Left colon (tissue), 2 donors: ENCODE measurements at places on chromosomes 4 and X.

DNA sequence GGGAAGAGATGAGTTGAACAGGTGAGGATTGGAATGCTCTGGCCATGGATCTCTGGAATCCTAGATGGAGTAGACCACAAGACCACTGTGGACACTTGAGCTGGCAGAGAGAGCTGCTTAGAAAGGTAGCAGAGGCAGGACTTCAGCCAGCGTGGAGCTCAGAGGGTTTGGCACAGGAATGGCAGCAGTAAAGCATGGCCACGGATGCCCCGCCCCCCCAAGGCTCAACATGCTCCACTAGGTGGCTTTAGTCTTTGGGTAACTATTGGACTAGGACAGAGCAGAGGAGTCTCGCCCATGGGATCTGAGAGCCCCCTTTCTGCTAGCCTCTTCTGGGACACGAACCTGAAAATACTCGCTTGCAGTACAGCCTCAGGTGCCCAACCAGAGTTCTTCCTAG is 150.1 kb upstream of the NEIL3 start:
- DNase-seq: no peak

- no peak for DNase-seq
Measured at GRCh38 chr4:109589605-109590004, 29.6 kb downstream of the MCUB start.

DNA sequence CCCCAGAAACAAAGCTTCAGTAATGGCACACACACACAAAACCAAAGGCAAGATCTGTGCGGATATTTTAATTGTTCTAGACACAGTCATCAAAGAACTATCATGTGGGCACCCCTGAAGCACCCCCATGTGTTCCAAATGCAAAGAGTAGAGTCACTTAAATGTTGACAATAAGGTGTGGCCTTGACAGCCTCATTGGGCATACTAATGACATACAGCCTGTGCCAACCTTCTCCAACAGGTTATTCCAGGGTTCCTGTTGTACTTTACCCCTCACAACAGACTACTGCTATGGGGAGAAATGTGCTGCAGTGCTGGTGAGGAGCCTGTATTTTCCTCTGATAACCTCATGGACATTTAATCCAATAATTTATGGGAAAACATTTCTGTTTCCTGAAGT is 29.8 kb upstream of the CT47C1 start:
- DNase-seq: no peak

DNA sequence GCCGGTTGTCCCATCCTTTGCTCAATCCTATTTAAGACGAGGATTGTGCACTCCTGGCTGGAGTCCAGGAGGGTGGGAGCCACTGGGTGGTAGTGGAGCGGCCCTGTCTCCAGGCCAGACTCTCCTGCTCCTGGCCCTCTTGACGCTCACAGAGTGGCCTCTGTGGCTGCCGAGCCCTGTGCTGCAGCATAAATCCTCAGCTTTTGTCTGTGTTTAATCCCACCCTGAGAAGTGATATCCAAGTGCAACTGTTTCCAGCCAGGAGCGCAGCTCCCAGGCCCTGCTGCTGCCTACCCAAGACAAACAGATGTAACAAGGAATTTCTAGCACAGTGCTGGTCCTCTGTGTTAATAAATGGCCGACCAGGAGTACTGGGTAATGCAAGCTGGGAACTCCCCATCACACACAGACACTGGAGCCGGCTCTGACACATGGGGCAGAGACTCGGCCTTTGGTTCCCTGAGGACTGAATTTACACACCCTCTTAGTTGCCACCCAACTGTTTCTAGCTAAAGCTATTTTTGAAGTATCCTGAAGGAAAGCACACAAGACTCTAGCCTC is 85.3 kb downstream of the GATB start:
- DNase-seq: no peak

DNA sequence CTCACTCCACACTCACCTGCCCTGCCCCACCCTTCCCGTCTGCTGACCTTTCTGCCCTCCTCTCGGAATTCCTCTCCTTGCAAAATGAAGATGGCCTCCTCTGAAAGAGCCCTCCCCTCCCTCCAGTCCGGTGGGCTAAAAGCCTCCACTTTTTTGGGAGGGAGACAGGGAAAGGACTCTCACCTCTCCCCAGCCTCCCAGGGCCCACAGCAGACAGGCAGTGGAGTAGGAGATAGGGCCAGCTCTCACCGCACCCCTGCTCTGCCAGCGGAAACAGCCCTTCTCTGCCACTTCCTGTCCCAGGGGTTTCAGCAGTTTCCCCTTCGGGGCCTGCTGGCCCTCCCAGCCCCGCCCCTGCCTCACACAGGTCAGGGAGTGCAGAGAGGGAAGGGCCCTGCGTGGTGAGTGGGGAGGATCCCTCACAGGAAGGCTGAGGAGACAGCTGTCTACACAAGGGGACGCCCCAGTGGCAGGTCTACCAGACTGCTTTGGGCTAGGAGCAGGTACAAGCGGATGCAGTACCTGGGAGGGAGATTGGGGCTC is 18.2 kb downstream of the ELF4 start:
- peak; percentile 85 for DNase-seq

DNA sequence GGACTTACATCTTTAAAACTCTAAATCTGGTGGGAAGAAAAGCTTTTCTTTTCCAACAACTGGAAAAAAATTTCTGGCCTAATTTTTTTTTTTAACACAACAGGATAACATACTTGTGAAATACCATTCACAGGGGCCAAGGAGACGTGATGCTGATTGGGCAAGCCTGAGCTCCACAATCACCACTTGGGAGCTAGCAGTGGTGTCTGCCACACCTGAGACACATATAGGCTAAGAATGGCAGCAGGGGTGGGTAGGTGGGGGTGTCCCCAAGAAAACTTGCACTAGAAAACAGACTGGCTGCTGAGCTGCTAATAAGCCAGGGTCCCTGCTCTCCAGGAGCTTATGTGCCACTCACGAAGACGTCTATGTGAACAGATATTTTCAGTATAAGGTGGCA is 5.6 kb upstream of the PKD2 start:
- DNase-seq: no peak

DNA sequence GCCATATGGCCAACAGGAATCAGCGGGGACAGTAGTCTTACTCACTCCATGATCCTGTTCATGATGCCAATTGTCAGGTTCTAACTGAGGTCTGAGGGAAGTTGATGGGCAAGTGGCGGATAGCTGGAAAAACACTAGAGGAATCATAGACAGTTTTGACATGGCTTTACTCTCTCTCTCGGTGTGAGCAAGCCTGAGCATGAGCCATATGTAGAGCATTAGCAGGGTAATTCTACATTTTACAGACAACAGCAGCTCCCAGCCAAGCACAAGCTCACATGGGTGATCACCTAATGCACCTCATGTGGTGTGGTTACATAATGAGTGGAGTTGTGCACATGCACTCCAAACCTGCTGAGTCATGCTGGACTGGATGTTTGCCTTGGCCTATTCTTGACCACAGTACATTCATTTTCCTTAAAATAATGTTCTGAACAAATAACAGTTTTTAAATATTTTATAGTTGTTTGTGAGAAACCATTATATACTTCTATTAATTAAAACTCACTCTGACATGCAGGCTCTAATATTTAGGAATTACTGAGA is 429.2 kb downstream of the GPAT3 start:
- DNase-seq: no peak

DNA sequence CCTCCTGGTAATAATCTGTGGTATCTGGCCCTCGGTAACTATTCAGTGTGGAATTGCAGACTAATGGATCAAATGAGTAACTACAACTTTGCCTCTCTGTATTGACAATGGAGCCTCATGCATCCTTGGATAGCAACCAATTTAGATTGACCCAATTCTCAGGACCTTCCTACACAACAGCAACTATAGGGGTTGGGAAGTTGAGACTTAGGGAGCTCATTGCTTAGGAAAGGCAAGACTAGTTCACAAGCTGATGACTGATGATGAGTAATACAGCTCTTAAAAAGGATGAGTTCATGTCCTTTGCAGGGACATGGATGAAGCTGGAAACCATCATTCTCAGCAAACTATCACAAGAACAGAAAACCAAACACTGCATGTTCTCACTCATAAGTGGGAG is 47.5 kb upstream of the KLHL13 start:
- DNase-seq: no peak

DNA sequence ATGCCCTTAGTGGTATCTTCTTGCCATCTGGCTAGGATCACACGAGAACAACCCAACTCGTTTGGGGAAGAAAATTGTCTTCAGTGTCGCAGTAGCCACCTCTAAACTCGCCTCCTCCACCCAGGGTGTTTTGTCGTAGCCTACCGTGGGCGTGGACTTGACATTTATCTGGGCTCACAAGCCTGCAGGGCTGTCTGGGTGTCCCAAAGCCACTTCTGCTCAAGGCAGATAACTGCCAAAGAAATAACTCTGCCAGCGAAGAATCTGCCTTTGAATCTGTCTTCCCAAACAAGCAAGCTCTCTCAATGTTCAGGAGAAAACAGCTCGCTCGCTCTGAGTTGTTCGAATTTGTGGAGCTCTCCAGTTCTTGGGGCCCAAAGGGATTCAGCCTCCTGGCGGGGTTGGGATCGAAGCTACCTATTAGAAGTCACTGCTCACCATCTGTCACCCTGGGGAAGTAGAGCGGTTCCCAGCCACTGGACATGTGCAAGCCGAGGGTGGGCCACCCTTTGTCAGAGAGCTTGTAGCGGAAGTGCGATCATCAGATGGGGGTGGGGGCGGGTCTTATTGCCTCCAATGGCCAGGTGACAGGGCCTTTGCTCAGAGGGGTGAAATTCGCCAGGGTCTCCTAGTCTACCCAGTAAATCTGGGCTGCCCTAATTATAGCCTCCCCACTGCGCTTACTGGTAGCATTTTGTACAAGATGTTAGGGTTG is 14.8 kb downstream of the BLOC1S4 start:
- peak; percentile 16 for DNase-seq

DNA sequence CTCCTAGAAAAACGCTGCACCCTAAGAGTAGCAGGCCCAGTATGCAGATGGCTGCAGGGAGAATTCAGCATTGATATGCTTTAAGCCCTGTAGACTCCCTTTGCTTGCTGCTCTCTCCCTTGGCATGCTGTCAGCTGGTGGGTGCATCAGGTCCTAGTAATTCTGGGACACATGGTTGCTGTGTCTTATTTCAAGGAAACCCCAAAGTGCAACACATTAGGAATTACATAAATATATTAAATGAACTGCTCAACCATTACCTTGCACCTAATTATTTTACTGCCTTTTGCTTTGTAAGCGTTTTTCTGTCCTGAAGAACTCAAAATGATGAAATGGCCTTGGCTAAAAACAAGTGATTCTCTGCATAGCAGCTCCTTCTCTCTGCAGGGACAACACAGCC is 516.3 kb downstream of the ZIC3 start:
- DNase-seq: no peak

GRCh38 chrX:154516656-154517100 is 646 bp upstream of the FAM3A start:
- peak; percentile 53 for DNase-seq

DNA sequence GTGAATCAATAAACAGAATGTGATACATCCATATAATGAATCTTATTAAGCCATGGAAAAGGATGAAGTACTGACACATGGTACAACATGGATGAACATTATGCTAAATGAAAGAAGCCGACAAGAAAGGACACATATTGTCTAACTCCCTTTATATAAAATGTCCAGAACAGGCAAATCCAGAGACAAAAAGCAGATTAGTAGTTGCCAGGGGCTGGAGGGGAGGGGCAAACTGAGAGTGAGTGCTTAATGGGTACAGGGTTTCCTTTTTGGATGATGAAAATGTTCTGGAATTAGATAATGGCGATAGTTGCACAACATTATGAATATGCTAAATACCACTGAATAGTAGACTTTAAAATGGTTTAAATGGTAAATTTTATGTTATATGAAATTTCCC is 17.4 kb downstream of the ADGRG4 start:
- DNase-seq: no peak

- DNase-seq: no peak
Measured at GRCh38 chr4:40998675-40999358, 215.5 kb downstream of the APBB2 start.

GRCh38 chr4:114400531-114400930 is 198.1 kb upstream of the UGT8 start:
- no peak for DNase-seq

- DNase-seq: no peak
Measured at GRCh38 chr4:150280081-150280895, 202.0 kb downstream of the DCLK2 start.

- DNase-seq: no peak
Measured at GRCh38 chrX:68534691-68535090, 35.8 kb downstream of the YIPF6 start.

- DNase-seq: no peak
Measured at GRCh38 chr4:13476152-13476551, 8.0 kb downstream of the RAB28 start.

- no peak for DNase-seq
Measured at GRCh38 chrX:28638775-28639174, 51.5 kb downstream of the IL1RAPL1 start.

DNA sequence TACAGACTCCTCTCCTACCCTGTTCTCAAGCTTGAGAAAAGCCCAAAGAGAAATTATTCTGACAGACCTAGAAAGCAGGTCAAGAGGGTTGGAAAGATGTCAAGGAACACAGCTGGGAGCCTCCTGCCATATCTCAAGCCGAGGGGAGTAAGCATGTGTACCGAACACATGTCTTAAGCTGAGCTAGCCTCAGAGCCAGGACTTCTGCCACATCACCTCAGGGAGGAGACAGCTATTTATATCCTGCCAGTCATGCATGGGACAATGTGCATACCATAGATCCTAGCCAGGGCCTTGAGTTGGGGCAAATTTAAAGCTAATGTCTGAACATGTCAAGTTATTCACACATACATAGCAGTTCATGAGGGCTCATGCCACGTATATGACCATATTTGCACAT is 11.8 kb downstream of the TMEM31 start:
- DNase-seq: no peak

DNA sequence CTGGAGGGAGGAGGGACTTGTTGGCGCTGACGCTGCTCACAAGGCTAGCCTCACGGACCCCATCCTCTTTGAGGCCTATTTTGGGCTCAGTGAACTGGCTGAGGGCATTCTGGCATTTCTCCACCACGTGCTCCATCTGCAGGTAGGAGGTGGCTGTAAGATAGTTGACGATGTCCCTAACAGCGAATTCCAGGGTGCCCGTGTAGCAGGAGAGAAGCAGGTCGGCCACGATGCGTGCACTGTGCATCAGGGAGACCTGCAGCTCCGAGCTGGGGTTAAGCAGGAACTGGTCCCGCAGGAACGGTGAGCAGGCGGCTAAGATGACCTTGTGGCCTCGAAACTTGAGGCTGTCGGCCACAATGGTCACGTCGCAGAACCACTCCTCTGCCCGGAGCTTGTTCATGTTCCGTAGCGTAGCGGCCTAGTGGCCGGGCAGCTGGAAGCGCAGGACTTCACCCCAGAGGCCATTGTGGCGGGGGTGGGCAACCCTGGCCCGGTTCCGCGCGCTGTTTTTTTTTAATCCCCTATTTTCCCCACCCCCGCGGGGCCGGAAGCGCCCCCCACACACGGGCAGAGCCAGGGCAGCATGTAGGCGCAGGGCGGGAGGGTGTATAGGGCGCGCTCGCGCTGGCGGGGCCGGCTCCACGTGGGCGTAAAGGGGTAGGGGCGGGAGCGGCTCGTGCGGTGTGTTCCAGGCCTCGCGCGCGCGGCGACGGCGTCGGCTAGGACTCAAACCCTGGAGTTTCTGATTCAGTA is 73.2 kb downstream of the UBE2K start:
- no peak for DNase-seq

GRCh38 chr4:158588285-158588684 is 66.6 kb downstream of the RXFP1 start:
- no peak for DNase-seq

GRCh38 chrX:93420525-93421082 is 252.8 kb downstream of the NAP1L3 start:
- no peak for DNase-seq
